ENCODE measurements at places on chromosomes 6 and 20.
A peak's percentile ranks its signal among the peaks of the same experiment; 100 is the strongest.

DNA sequence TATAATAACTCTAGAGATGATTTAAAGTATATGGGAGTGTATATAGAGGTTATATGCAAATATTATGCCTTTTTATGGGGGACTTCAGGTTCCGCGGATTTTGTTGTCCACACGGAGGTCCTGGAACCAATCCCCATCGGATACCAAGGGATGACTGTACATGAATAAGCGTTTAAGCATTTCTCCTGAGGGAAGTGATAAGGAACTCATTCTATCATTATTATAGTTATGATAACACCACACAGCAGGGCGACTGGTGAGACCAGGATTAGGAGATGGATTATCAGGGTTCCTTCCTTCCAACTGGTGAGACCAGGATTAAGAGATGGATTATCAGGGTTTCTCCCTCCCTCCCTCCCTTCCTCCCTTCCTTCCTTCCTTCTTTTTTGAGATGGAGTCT, 6.6 kb downstream of the ECI2 start:
- no peak for DNase-seq

GRCh38 chr6:41586252-41587007, 40.2 kb downstream of the FOXP4 start:
- no peak for DNase-seq

GRCh38 chr6:35136185-35136584, 5.0 kb downstream of the TCP11 start:
- DNase-seq = no peak

- peak; percentile 88 for DNase-seq
Observed at GRCh38 chr20:371755-372542, 8.6 kb upstream of the TRIB3 start.

DNA sequence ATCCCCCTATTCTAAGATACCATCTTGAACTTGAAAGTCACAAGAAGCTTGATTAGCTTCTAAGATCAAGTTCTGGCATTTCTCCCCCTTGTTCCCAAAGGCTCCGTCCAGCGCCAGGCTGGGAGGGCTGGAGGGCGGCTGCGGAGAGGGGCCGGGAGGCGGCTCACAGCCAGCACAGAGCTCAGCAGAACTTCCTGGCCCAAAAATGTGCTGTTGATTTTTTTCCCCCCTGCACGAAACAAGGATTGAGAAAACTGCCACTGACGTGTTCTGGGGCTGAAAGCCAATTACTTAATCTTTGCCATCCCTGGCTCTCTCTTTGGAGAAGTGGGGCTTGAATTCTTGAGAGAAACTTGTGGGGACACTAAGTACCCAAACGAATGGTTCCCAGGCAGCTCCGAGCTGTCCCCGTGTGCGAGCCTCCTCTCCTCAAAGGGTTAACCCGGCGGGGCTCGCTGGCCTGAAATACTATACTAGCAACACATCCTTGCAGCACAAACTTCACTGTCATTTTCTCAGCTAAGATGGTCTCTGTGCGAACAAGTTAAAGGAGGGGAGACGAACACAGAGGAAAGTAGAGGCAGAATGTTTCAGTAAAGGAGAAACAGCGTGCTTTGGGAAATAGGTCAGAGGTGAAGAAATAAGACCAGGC, 452 bp downstream of the TRAF3IP2 start:
- DNase-seq = peak; percentile 94

DNA sequence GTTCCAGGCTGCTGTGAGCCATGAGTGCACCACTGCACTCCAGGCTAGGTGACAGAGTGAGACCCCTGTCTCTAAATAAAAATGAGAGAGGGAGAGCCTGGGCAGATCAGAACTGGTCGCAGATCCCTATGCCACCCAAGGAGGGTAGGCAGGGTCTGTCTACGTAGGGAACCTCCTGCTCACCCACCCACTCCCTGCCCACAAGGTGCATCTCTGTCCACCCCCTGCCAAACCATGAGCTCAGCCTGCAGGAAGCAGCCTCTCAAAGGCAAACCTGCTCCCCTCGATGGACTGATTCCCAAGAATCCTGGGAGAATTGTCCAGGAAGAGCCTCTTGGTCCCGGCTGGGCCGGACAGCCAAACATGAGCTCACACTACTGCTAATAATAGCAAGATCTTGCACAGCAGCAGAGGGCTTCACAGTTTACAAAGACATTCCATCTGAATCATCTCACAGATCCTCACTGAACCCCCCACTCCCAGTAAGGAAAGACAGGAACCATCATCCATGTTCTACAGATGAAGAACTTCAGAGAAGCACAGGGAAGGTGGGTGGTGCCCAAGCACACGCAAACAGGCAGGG, 27.8 kb upstream of the TLDC2 start:
- no peak for DNase-seq

GRCh38 chr6:37631295-37631694, 66.4 kb downstream of the MDGA1 start:
- no peak for DNase-seq

DNA sequence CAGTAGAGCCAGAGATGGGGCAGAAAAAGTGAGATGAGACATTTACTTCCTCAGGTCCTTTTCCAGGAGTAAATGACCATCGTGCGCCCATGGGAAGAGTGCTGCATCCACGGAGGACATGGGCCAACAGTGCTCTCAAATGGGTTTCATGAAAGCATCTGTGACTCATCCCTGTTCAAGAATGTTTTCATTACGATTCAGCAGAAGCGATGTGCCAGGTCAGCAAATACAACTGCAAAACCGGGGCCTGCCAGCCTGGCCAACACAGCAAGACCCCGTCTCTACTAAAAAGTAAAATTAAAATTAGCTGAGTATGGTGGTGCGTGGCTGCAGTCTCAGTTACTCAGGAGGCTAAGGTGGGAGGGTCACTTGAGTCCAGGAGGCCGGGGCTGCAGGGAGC, 125.1 kb downstream of the LY86 start:
- DNase-seq = no peak

DNA sequence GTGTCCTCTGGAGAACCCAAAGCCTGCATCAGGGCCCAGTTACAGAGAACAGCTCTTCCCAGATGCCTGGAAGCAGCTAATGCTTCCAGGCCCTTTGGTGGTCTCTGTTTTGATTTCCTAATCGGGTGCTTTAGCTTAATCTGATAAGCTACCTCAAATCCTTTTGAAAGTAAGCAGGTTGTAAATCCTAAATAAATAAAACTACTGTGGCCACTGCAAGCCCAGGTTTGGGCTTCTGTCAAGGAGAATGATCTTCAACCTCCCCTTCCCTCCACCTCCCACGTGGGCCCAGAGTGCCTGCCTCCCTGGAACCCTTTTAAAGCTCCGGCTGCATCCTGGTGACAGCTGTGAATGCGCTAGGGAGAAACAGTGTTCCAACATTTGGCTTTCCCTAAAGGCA, 25.2 kb upstream of the FYN start:
- no peak for DNase-seq

DNA sequence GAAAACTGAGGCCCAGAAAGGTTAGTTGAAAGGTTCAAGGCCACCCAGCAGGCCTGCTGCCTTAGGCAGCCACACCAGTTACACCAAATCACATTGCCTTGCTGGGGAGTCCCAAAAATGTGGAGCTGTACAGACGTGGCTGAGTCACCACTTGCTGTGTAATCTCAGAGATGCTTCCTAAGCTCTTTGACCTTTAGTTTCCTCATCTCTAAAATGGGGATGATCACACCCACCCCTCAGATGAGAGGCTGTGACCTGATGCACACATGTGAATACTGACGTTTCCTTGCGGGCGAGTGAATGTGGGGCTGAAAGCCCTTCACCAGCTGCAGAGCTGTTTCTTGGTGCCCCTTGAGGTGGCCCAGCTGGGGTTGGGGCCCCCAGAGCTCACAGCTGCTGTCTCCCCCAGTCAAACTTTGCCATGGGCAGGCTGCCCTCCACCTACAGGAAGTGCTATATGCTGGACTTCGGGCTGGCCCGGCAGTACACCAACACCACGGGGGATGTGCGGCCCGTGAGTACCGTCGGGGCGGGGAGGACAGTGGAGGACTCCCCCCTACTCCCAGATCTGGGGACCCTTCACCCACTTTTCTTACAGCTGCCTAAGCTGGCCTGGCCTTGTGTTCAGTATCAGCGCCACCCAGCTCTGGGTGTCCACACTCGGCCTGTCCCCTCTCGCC, 11.0 kb downstream of the TTBK1 start:
- no peak for DNase-seq

GRCh38 chr6:13535306-13535705, 39.1 kb upstream of the SIRT5 start:
- no peak for DNase-seq

GRCh38 chr6:106117579-106117978, 31.4 kb downstream of the PRDM1 start:
- no peak for DNase-seq

DNA sequence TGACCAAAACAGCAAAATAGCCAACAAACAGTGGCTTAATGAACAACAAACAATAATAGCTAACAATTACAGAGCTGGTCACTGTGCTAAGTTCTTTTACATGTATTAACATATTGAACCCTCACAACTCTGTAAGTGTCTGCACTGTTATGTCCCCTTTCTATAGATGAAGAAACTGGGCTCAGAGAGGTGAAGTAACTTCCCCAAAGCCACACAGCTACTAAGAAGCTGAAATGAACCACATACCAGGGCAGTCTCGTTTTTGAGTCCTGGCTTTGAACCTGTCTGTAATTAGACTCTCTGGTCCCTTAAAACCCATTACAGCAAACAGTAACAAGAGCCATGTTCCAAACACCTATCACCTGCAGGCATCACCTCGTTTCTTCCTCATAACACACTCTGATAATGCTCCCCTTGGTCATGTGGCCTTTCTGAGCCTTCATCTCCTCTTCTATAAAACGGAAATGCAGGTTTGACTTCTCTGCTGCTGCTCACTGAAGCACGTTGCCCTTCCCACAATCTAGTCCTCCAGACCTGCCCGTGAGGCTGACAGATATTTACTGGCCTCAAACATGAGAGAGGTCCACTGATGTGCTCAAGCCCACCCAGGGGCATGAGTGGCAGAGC, 23.3 kb downstream of the KCNK15 start:
- DNase-seq = no peak

DNA sequence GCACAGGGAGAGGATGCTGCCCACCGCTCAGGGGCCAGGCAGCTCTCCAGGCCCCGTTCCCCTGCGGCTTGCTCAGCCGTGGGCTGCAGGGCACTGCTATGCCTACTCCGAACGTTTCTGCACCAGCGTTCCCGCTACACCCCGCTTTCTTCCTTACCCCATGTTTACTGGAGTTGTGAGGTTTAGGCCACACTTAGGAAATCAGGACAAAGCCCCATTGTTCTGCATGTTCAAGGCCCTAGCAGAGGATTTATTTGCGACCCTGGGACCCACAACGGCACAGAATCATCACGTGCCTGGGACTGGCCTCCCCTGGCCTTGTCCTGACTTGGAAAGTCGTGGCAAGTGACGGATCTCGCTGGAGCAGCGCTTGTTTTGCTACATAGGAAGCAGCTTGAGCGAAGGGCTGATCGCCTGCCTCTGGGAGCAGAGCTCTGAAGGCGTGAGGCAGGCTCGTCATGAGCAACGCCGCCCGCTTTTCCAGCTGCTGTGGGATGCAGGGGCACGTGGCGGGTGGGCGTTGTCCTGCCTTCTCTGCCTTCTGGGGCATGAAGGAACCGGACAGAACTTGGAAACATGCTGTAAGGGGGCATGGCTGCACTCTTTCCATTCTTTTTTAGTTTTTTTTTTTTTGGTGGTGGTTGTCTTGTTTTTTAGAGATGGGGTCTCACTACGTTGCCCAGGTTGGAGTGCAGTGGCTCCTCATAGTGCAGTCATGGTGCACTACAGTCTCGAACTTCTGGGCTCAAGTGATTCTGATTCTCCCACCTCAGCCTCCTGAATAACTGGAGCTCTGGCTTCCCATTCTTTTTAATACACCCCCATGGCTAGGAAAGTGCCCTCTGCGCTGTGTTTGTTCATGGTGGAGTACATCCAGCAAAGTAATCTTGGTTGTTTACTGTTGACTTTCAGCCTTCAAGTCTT, 14.6 kb upstream of the TMEM181 start:
- DNase-seq = no peak

GRCh38 chr6:14038467-14039437, 78.8 kb upstream of the CD83 start:
- no peak for DNase-seq

DNA sequence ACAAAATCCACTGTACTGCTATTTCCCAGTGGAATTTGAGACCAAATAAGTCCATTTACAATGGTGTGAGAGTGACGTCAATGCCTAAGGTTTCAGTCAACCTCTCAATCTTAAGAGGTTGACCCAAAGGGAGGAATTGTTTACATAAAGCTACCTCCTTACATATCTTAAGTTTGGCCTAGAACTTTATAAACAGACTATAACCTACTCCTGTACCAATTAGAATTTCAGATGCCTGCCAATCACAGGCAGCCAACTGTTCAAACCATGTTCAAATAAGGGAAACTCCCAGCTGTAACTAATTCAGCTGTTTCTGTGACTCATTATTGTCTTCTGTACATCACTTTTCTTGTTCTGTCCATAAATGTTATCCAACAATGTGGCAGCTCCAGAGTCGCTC, 14.5 kb downstream of the LGSN start:
- DNase-seq = peak; percentile 17

DNA sequence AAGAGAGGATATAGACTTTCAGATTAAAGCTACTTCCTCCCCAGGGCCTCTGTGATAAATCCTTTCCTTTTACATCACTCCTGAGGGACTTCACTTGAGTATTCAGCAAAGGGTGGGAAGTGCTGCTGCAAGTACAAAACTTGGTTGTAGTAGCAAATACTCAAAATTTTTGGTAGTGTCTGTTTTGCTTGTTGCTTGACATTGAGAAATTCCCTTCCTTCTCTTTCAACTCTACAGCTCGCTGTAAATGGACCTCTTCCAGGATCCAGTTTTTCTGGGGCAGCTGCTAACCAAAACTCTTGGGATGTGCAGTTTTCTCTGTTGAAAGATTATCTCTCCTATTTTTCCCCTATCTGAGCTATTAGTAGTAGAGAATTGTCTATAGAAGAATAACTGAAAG, 472.0 kb downstream of the CD109 start:
- no peak for DNase-seq

Measured in right lung (tissue), 10 donors.